ENCODE measurements at places on chromosomes 3 and 15. TPM values are rescaled to one million over a fixed set of nuclear protein-coding genes. Genes with fewer than 3 reads are reported as not detected.

HTR3E gene
- total RNA-seq, result not detected

EIF2B5 gene
- total RNA-seq, result 74.4 TPM

DNA sequence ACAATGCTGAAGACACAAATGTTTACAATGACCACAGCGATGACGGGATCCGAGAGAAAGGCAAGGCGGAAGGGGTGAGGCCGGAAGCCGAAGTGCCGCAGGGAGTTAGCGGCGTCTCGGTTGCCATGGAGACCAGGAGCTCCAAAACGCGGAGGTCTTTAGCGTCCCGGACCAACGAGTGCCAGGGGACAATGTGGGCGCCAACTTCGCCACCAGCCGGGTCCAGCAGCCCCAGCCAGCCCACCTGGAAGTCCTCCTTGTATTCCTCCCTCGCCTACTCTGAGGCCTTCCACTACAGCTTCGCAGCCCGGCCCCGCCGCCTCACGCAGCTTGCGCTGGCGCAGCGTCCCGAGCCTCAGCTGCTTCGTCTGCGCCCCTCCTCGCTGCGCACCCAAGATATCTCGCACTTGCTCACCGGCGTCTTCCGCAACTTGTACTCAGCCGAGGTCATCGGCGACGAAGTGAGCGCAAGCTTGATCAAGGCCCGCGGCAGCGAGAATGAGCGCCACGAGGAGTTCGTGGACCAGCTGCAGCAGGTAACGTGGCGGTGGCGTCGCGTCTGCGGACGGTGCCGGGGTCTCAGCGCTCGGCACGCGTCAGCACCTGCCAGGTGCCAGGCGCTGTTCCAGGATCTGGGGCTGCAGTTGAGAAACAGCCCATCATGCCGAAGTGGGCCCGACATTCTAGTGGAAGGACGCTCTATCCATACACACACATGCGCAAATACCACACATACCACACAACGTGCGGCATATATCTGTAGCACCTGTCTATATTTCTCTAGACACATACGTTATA lies at the start of gene DLEC1:
DLEC1 (plus strand) TSS at position 108 of the 798 bp plus-strand sequence; CDS start at position 126, 18 bp downstream.
- peak; percentile 84 for DNase-seq

ATP13A5 gene
- total RNA-seq, result not detected

- DNase-seq, result no peak
Measured at GRCh38 chr3:41075975-41076374, 123.3 kb upstream of the CTNNB1 start.

GRCh38 chr3:14476583-14477265 lies 63.4 kb downstream of the GRIP2 start:
- DNase-seq, result no peak

DNA sequence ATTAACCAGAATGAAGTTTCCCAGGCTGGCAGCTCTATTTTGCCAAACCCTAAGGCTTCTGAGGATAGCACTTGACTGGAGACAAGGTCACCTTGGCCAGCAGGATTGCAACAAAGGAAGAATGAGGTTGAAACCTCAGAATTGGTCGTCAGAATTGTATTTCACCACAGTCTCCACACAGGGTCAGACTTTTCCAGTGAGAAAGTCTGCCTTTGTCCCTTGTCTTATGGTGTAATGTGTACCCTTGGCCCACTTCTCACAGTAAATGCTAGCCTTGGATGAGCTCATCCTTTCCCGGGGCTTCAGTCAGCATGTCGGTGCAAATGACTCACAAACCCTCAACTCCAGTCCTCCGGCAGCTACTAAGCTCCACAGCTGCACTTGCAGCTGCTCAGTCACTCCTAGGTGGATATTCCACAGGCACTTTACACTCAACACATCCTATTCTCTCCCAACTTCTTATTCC lies 19.7 kb downstream of the SSR3 start:
- peak; percentile 29 for DNase-seq

GRCh38 chr3:187237741-187238140 lies 40.5 kb downstream of the RTP1 start:
- DNase-seq, result no peak

- DNase-seq, result no peak
Measured at GRCh38 chr3:13161021-13161759, 88.0 kb upstream of the IQSEC1 start.
